Left ventricle myocardium superior (tissue), 1 donor: ENCODE measurements at places on chromosomes 12 and 14.
A peak's percentile ranks its signal among the peaks of the same experiment; 100 is the strongest.

- no peak for DNase-seq
Observed at GRCh38 chr12:23128462-23128861, 503.5 kb downstream of the ETNK1 start.

GRCh38 chr14:90177539-90178189 is 78.7 kb upstream of the PSMC1 start:
- no peak for DNase-seq

GRCh38 chr12:47397664-47398281 is 308.1 kb downstream of the RPAP3 start:
- no peak for DNase-seq

DNA sequence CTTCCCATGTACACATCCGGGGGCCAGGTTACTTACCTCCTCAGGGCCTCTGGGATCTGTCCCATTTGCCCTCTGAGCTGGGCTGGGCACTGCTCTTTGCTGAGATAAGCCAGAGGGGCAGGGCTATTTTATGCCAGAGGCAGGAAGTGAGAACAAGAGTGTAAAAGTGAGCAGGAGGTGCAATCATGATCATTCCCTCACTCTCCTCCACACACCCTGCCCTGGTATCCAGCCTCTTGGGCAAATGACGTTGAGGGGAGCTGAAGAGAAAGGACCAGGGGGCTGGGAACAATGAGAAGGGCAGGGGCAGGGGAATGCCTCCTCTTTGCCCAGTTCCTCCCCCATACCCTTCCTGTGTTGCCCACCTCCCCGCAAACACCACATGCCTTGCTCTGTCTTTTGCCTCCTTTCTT is 4.2 kb downstream of the LPAR5 start:
- DNase-seq, result peak; percentile 52

DNA sequence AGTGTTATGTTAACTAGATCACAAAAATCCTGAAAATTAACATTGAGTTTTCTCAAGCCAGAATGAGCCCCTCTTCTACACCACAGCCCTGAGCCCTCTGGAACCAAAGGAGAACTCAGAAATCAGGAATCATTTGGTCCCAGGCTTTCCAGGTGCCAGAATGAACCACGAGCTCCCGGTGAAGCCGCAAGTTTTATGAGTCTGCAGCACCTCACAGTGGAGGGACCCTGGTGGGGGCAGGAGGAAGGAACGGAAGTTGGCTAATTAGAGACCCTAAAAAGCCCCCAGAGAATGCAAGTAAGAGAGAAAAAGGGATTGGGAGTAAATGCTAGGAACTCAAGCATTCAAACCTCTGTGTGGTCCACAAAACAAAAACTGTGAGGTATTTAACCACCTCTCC is 52.9 kb upstream of the BCL2L14 start:
- DNase-seq, result no peak

DNA sequence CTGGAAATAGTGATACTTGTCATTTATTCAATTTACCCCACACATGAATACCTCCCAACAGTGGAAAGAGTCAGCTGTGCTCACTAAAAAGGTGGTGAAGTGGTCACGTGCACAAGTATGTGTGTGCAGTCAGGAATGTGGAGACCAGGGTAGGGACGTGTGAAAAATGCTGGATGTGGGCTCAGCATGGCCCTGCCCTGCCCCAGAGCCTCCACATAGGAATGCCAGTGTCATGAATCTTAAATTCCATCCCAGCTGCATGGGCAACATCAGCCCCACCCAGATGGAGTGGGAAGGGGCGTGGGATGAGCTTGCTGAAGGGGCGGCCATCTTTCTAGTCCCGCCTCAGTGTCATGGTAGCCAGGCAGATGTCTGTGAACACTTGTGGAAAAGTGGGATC is 87.7 kb downstream of the C12orf75 start:
- no peak for DNase-seq

DNA sequence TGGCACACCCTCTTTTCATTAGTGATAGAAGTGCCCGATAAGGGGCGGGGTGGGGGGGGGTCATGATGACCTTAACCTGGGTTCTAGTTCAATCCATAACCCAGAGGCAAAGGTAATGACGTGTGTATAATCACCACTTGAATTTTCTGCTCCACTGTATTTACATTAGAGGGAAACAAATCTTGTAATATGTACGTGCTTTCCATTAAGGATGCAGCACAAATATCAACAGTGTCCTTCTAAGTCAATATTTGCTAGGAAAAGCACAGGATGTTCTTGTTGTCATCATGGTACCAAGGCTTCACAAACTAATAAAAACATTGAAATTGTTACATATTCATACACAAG is 121.2 kb upstream of the SLC38A2 start:
- no peak for DNase-seq
